ENCODE measurements at places on chromosomes 6 and 20. TPM values are rescaled to one million over a fixed set of nuclear protein-coding genes. Genes with fewer than 3 reads are reported as not detected.

DDAH2 gene
- total RNA-seq, result 31.9 TPM

MRPS18A gene
- total RNA-seq, result 43.2 TPM

PROCR gene
- 1.3 TPM for total RNA-seq

MYCT1 gene
- total RNA-seq, result not detected

FANCE gene
- 21.9 TPM for total RNA-seq

RIPPLY2 gene
- not detected for total RNA-seq

LST1 gene
- total RNA-seq, result 139 TPM

CD93 gene
- 0.82 TPM for total RNA-seq

FNDC11 gene
- total RNA-seq, result 0.29 TPM

FAM83B gene
- not detected for total RNA-seq

SRMS gene
- not detected for total RNA-seq

MAS1 gene
- total RNA-seq, result not detected

MYL9 gene
- 0.31 TPM for total RNA-seq

EPPIN gene
- not detected for total RNA-seq

GSTA2 gene
- not detected for total RNA-seq

RAB23 gene
- 3.1 TPM for total RNA-seq

ANGPT4 gene
- not detected for total RNA-seq

KIF25 gene
- not detected for total RNA-seq

PRICKLE4 gene
- total RNA-seq, result not detected

POM121L2 gene
- not detected for total RNA-seq

PACSIN1 gene
- total RNA-seq, result 1.4 TPM

SLCO4A1 gene
- 79.4 TPM for total RNA-seq

LTA gene
- total RNA-seq, result 24.6 TPM

CDH22 gene
- not detected for total RNA-seq

L3MBTL3 gene
- total RNA-seq, result 31.7 TPM

HCRTR2 gene
- total RNA-seq, result not detected

MAP7 gene
- total RNA-seq, result 0.31 TPM

GLYATL3 gene
- total RNA-seq, result not detected

TMEM244 gene
- total RNA-seq, result not detected

SNRPB2 gene
- 91.2 TPM for total RNA-seq

GMPR gene
- 8.9 TPM for total RNA-seq

SESN1 gene
- 24.5 TPM for total RNA-seq

TRDN gene
- not detected for total RNA-seq

C6orf52 gene
- total RNA-seq, result 2.3 TPM

GDAP1L1 gene
- total RNA-seq, result not detected

ADGRG6 gene
- 1.6 TPM for total RNA-seq

FRMD1 gene
- total RNA-seq, result not detected

DNAH8 gene
- total RNA-seq, result not detected

HFE gene
- total RNA-seq, result 4.3 TPM

LY6G5C gene
- 5.5 TPM for total RNA-seq

HSPA1A gene
- total RNA-seq, result 75.7 TPM

SMOC2 gene
- not detected for total RNA-seq

PROKR2 gene
- total RNA-seq, result not detected

PRDM13 gene
- not detected for total RNA-seq

HLA-C gene
- 1,075 TPM for total RNA-seq

PNLDC1 gene
- total RNA-seq, result 0.79 TPM

SLC25A27 gene
- not detected for total RNA-seq

TREM2 gene
- total RNA-seq, result not detected

LTV1 gene
- 26.8 TPM for total RNA-seq

PPP1R16B gene
- 63.4 TPM for total RNA-seq

MYT1 gene
- not detected for total RNA-seq

RCAN2 gene
- not detected for total RNA-seq

C6orf15 gene
- not detected for total RNA-seq
